ENCODE measurements at places on chromosomes 12 and 14.

- no peak for DNase-seq
Measured at GRCh38 chr14:50497351-50497750, 35.0 kb downstream of the MAP4K5 start.

- no peak for DNase-seq
Measured at GRCh38 chr12:130476451-130477135, 138.9 kb downstream of the PIWIL1 start.

- no peak for DNase-seq
Measured at GRCh38 chr14:99718811-99719192, 34.7 kb downstream of the CYP46A1 start.

DNA sequence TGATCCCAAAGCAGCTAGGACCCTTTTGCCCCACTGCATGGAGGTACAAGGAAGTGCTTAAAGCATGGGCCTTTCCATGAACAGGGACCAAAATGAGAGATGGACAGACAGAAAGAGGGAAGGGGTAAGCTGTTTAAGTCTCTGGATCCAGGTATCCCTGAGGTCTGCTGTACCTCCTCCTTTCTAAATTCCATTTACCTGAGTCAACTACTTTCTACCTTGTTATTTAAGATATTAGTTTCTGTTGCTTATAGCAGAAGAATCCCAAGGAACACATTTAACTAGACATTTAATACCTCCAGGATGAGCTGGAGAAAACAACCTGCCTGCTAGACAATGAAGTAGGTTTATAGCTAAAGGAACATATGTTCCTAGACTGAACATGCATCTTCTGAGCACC lies 157.6 kb upstream of the TMCC3 start:
- DNase-seq = no peak

- no peak for DNase-seq
Measured at GRCh38 chr12:56785141-56785865, 22.2 kb downstream of the HSD17B6 start.

DNA sequence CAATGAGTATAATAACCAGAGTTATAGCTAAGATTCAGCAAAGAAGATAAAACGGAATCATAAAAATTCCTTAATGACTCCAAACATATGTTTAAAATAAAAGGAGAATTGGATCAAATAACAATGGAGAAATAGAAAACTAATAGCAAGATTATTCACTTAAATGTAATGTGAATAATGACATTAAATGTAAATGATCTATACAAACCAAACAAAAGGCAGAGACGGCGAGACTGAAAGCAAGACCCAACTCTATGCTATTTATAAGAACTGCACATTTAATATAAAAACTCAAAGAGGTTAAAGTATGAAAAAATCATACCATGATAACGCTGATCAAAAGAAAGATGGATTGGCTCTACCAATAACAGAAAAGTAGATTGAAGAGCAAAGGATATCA lies 3.9 kb upstream of the TSHR start:
- DNase-seq = no peak

GRCh38 chr14:23327947-23328744 lies 6.9 kb downstream of the PABPN1 start:
- DNase-seq = peak; percentile 30

DNA sequence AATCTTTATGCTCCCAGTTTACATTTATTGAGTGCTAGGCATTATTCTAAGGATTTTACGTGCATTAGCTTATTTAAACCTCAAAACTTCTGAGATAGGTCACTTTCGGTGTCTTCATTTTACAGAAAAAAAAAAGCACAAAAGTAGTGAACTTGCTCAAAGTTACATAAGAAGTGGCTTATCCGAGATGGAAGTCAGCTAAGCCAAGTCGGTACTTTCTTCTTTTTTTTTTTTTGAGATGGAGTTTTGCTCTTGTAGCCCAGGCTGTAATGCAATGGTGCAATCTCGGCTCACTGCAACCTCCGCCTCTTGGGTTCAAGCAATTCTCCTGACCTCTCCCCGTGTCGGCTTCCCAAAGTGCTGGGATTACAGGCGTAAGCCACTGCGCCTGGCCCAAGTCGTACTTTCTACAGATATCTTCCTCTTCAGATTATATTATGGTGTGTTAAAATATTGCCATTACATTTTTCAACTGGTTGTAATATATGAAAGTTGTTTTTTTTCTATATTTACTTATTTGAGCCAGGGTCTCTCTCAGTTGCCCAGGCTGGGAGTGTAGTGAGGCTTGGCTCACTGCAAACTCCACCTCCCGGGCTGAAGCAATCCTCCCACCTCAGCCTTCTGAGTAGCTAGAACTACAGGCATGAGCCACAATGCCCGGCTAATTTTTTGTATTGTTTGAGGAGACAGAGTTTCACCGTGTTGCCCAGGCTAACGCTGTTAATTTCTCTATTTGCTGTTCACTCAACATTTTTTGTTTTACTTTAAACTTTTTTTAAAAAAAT lies 8.9 kb downstream of the DPPA3 start:
- no peak for DNase-seq

GRCh38 chr14:20262642-20263128 lies 23.6 kb downstream of the OR11H4 start:
- no peak for DNase-seq

- DNase-seq = no peak
Measured at GRCh38 chr14:69088586-69088985, 64.3 kb downstream of the DCAF5 start.

DNA sequence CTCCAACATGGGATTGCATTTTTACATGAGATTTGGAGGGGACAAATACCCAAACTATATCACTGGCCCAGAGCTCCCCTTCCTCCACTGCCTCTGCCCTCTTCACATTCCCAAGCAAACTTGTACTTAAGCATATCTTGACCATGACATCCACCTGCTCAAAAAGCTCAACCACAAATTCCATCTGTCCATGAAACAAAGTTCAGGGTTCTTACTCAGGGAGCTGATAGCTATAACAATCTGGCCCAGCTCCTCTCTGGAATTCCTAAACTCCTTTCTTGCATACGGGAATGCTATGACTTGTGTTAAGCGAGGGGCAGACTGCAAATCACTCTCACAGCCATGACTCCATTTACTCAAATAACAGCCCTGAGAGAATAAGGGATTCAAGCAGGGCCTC lies 152.1 kb downstream of the GALC start:
- DNase-seq = no peak

- DNase-seq = no peak
Measured at GRCh38 chr12:59651229-59651920, 55.5 kb downstream of the SLC16A7 start.

DNA sequence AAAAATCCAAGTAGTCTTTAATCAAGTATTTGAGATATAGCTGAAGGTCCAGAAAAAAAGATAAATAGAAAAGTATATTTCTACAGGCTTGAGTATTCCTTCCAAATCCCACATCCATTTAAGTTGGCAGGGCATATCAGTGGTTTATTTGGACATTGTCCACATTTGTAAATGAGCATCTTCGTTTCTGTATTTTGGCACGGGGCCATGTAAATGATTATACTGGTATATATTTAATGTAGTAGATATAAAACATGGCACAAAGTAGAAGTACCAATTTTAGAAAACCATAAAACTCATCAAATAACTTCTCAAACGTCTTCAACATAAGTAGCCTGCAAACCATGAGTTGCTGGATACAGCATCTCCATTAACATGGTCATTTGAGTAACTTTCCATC lies 437.4 kb upstream of the SOX5 start:
- no peak for DNase-seq

- no peak for DNase-seq
Measured at GRCh38 chr14:57246933-57247657, 21.6 kb downstream of the EXOC5 start.

- DNase-seq = no peak
Measured at GRCh38 chr12:124713041-124713435, 145.6 kb upstream of the NCOR2 start.

DNA sequence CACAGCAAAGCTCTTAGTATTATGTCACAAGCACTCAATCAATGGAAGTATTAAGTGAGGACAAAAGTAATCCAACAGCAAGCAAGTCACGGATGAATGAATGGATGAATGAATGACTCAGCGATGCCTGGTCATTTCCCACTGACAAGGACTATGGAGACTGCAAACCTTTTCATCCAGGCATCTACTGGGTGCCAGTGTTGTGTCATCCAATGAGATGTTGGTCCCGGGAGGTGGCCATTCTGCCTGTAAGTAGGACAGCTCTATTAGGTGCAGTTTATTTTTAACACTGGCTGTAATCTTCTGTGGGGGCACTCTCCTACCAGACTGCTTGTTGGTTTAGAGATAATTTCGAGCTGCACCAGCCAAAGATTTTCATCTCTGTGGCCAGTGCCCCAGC lies 39.4 kb downstream of the STAB2 start:
- no peak for DNase-seq

DNA sequence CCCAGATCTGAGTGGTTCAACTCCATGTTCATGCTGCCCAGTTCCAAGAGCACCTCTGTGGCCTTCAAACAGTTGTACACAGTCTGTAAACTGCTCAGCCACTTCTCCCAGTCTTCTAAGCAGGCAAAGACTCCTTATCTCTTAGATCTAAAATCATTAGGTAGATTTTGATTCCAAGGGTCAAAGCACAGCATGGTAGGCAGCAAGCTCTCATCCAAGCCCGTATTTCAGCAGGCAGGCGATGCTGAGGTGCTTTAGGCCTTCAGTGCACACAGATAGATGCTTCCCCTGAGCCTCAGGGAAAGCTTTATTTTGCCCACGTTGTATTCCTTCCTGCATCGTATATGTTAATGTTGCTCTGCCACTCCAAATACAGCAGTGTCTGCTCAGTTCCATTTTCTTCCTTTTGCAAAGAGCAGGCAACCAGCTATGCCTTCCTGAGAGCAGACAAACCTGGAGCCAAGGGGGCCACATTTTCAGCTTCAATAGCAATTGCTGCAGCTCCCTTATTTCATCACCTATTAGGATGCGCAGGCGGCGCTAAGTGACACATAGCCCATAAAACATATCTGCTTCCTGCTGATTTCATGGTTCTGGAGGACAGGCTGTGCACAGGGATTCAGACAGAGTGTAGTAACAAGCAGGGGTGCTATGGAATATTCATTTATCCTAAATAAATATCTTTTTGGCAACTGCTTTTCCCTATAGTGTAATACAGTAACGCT lies 67.5 kb downstream of the ETV6 start:
- DNase-seq = no peak

DNA sequence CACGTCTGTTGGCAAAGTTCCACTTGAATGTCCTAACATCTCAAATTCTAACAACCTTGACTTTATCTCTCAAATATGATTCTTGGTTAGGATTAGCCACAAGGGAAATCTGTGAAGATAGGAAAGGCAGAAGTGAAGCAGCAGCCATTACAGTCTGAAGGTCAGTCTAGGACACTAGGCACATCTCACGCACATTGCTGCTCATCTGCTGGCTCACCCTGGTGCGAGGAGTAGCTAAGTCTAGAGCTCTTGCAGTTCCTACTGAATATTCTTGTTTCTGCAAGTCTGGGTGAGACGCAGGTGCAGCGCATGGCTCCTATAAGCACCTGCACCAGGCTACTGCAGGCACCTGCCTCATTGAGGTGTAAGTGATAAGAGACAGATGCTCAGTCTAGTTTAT lies 6.4 kb upstream of the SLC25A3 start:
- no peak for DNase-seq

DNA sequence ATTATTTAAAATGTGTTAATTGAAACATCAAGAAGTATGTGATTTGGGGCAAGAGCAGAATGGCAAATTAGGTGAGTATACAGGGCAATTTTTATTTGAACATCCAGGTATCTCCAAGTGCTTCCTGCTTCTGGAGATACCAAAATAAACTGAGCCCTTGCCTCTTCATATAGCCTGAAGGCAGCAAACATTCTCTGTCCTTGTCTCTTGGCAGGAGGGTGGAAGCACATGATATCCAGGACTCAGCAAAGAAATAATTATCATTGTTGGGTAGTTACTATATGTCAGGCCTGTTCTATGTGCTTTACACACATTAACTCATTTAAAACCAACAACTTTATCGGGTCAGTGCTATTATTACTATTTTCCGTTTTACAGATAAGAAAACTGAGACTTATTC lies 12.5 kb downstream of the LIN7A start:
- DNase-seq = no peak

GRCh38 chr12:50825372-50825838 lies 17.3 kb upstream of the TMPRSS12 start:
- DNase-seq = no peak

- no peak for DNase-seq
Measured at GRCh38 chr12:108589028-108589839, 8.7 kb downstream of the TMEM119 start.

GRCh38 chr12:102521662-102522277 lies 41.4 kb upstream of the IGF1 start:
- DNase-seq = no peak

GRCh38 chr14:81633496-81633895 lies 99.8 kb upstream of the SEL1L start:
- DNase-seq = no peak

DNA sequence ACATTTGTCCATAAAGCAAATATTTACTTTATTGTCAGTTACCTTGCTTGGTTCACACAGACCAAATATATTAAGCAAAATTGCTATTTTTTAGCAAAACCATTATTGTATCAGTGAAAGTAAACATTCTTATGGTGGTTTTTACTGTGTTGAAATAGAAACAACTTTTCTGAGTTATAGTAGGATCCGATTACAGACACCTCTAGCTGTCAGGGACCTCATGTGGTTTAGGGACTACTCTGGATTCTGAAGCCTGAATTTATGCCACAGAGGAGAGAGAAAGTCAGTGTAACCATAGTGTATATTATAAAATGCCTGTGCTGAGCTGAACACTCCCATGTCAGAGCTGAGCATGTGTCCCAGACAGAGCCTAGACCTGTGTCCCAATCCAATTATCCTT lies 287.5 kb downstream of the FLRT2 start:
- DNase-seq = no peak

- DNase-seq = no peak
Measured at GRCh38 chr14:94769391-94770250, at the start of gene GSC. GSC (minus strand) TSS chr14:94770113; CDS start chr14:94770015, 98 bp downstream.

GRCh38 chr14:92659765-92660561 lies 88.5 kb downstream of the LGMN start:
- no peak for DNase-seq

DNA sequence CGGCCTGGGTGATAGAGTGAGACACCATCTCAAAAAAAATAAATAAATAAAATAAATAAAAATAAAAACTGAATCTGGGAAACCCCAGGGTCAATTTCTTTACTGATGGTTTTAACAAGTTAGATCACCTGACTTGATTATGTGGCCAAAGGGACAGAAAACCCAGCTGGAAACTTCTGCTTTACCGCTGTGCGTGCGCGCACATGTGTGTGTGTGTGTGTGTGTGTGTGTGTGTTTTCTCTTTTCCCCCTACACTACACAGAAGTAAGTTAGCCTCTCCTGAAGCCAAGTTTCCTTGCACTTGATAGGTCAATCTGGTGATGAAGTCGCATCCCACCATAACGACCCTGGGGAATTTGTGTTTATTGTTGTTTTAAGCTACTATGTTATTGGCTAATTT lies 105.3 kb upstream of the AMN1 start:
- DNase-seq = no peak

GRCh38 chr12:52587563-52587962 lies 13.7 kb downstream of the KRT72 start:
- no peak for DNase-seq
